Activated T-cell treated with anti-CD3 and anti-CD28 coated beads for 4 hours (primary cell): ENCODE measurements at places on chromosomes 1 and 21.

DNA sequence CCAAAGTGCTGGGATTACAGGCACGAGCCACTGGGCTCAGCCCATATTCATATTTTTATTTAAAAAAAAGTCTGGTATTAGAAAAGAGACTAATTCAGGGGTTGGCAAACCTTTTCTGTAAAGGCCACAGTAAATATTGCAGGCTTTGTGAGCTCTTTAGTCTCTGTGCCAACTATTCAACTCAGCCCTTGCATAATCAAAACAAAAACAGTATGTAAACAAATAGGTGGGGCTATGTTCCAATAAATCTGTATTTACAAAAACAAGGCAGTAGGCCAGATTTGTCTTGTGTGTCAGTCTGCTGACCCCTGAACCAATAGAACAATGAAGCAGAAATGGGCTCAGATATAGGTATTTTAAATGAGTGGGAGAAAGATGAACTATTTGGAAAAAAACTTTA lies 49.3 kb downstream of the CDC42BPA start:
- no peak for DNase-seq

- DNase-seq, result no peak
Measured at GRCh38 chr1:45979074-45979777, 153.2 kb downstream of the PIK3R3 start.

DNA sequence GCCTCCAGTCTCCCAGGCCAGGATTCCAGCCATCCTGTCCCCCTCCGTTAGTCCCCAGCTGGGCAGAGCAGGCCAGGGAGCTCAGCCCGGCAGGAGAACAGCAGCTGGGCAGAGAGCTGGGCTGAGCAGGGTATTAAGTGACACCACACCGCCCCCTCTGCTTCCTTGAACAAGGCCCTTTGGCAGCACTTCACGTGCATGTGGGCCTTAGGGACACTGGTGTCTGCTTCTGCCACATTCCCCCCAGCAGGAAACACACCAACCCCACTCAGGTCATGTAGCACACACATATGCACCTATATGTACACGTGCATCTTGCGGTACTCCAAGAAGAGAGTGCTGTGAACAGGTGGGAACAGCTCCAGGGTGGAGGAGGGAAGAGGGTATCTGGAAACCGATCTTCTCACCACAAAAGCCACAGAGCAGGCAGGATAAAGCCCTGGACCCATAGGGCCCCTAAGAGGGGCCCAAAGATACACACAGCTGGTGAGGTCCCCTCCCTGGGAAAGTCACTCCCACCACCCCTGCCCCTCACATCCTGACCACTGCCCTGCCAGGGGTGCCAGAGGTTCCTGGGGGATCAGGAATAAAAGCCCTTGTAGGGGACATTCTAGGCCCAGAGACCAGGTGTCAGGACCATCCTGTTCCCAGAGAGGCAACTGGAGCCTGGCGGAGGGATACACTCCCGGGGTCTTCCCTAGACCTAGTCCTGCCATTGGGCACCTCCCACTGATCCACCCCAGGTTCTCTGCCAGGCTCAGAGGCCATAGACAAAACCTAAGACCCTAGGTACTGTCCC lies 4.5 kb downstream of the EPHA2 start:
- no peak for DNase-seq

DNA sequence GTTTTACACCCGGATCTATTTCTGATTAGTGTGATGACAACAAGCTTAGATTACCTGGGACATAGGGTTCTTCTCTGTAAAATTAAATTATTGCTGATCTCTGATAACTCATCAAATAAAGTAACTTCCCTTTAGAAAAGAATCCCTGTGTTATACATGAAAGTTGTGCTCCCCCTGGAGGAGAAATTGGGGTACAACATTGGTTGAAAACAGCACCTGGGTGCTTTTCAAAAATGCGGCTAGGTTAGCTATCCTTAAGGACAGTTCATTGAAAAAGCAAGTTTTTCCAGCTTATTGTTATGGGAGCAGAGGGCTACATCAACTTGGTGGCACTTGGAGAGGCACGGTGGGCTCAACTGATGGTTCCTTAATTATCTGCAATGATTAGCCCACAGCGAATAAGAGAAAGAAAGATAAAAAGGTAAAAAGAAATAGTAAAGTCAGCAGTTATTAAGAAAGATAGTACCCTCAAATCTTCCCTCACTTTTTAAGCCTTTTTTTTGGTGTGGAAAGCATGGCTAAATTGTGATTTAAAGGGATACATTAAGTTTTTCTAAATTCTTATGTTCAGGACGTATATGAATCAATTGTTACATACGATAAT lies 97.8 kb downstream of the FMN2 start:
- DNase-seq, result peak; percentile 11

- no peak for DNase-seq
Measured at GRCh38 chr21:45103971-45104520, 29.7 kb downstream of the ADARB1 start.

GRCh38 chr1:64077281-64077940 lies 126.0 kb upstream of the UBE2U start:
- no peak for DNase-seq

- DNase-seq, result no peak
Measured at GRCh38 chr1:4362314-4363044, 291.9 kb upstream of the AJAP1 start.

GRCh38 chr1:212641956-212642355 lies 33.4 kb downstream of the ATF3 start:
- no peak for DNase-seq

- DNase-seq, result no peak
Measured at GRCh38 chr1:173616859-173617258, 14.0 kb upstream of the SLC9C2 start.

- no peak for DNase-seq
Measured at GRCh38 chr1:53145942-53146708, 3.7 kb upstream of the SLC1A7 start.

- no peak for DNase-seq
Measured at GRCh38 chr21:15224346-15225086, 159.7 kb upstream of the NRIP1 start.
